ENCODE measurements at places on chromosomes 1 and 21.

GRCh38 chr1:29991025-29991424 is 732.4 kb downstream of the MATN1 start:
- DNase-seq, result no peak

DNA sequence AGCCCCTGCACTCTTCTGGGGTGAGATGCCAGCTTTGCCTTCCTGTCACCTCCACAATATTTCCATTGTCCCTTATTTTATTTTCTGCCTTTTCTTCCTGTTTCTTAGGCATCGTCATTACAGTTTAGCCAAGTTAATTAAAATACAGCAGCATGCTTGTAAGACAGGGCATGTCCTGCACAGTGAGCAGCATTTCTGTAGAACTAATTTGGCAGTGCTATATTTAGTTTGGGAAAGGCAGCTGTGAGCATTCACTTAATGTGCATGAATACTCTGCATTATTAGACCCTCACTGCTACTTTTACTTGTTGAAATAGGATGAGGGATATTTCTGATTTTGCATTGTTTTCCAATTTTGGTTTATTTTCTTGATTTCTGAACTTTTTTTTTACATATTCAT is 133.3 kb downstream of the KCNK2 start:
- DNase-seq, result no peak

DNA sequence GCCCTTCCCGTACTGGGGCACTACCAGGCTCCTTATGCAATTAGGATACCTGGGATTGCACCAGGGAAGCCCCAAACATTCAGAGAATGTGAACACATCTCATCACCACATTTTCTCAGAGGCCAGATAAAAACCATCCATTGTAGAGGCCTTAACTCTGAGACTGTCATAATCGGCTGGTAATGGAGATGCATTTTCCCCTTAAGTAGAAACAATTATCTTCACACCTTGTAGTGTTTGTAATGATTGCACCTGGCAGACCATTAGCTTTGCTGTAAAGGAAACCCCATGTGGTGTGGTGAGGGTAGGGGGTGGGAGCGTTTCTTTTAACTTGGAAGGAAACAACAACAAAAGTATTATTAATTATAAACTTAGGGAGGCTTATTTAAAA is 90.0 kb upstream of the TLR5 start:
- DNase-seq, result no peak

DNA sequence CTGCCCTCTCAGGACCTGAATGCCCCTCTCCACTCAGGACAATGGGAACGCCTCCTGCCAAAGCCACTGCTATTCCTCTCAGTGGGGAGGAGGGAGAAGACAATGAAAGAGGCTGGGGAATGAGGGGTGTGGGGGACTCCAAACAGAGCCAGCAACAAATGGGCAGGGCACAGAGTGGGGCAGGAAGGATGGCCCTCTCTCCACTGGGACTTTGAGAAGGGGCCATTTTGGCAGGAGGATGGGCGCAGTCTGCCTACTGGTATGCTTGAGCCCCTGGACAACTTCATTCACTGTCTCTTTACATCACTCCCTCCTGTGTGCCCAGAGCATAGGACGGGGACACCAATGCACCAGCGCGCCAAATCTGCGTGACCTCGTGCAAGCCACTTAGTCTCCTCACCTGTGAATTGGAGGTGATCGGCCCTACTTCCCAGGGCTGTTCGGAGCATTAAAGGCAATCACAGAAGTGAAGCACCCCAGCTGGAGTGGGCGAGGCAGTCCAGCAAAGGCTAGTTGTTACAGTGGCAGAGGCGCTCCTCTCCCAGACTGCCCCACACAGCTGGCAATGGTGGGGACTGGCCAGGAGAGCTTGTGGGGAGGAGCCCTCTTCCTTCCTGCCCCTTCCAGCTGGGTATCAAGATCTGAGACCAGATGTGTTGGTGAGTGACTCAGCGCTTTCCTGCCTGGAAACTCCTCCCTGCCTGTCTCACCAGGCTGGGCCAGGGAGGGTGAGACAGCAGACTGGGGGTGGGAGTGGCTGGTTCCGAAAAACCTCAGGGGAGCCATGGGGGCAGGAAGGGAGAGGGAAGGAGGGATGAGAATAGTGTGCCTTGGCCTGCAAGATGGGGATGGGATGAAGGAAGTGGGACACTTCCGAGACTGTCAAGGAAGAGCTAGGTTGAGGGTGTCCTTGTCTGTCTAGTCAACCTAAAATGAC is 22.4 kb upstream of the SYNC start:
- peak; percentile 70 for DNase-seq

DNA sequence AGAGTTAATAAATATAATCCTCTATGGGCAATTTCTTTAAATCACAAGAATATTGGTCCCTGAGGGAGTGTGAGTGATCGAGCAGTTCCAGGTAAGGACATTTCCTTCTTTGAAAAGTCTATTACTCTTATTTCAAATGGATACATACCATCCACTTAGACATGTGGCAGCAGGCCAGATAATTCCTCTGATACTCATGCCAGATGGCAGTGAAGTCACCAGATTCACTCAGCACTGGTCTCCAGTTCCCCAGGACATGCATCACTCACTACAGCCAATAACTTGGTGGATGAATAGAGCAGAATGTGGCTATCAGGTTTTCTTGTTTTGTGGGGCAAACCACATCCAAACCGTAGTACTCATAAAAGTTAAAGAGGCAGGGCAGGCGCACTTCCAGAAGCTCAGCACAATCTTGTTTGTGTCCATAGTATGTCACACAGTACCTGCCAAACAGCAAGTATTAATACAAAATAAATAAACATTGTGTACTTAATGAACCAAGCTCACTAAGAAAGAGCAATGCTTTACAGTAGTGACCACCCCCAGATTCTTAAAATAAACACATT is 74.2 kb upstream of the CD53 start:
- DNase-seq, result no peak

- DNase-seq, result no peak
Measured at GRCh38 chr1:226405411-226405988, 2.4 kb downstream of the PARP1 start.

DNA sequence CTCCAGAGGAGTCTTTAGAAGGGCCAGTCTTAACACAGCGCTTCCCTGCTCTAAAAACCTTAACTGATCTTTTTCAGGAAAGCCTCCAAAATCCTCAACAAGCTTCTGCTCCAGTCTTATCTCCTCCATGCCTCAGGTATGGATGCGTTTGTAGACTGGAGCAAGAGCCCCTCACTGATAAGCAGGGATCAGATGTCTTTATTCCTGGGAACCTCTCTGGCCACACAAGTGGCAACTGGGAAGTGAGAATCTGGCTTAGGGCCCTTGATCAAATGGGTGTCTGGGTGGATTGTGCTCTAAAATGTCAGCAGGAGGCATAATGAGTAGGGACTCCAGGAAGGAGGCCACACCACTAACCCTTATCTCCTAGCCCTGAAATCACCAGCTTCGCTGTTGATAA is 1.4 kb downstream of the ZBTB8A start:
- no peak for DNase-seq

GRCh38 chr1:209815931-209816341 is 10.0 kb upstream of the IRF6 start:
- no peak for DNase-seq

GRCh38 chr1:228370439-228370940 is 36.1 kb downstream of the TRIM11 start:
- no peak for DNase-seq

DNA sequence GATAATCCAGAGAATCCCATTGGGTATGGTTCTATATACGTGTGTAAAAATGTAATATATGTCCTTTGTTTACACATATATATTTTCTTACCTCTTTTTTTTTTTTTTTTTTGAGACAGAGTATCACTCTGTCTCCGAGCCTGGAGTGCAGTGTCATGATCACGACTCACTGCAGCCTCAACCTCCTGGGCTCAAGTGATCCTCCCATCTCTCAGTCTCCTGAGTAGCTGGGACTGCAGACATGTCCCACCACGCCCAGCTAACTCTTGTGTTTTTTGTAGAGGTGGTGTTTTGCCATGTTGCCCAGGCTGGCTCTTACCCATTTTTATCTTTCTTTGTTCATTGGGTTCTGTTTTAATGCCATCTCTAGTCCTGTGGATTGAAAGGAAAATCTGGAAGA is 59.5 kb downstream of the ZBTB17 start:
- no peak for DNase-seq

DNA sequence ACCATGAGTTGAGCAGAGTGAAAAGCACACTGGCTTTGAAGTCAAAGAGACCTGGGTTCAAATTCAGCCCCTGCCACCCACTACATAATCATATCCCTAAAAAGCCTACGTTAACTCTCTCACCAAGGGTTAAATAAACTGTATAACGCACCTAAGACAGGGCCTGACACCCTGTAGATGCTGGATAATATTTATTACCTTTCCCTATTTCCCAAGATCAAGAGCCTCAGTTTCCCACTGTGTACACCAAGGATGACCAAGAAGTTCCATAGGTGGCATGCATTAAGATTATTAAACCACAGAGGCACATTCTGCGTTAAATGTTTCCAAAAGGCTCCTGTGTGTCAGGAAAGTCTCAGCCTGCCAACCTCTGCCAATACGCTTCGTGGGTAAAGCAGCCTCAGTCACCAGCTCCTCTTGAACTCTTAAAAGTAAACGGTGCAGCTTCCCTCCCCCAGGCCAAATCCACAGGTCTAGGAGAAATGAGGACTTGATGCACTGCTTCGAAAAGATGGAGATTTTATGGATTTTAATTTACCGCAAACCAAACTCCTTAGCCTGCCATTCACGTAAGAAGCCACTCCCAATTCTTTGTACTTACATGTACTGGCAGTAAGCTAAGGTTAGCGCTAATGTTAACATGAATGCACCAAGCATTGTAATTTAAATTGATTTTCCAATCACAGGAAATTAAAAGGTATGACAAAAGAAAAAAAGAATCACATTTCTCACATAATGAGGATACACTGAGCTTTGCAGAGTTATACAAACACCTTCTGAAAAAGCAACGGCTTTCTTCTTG is 2.6 kb downstream of the USP24 start:
- no peak for DNase-seq

DNA sequence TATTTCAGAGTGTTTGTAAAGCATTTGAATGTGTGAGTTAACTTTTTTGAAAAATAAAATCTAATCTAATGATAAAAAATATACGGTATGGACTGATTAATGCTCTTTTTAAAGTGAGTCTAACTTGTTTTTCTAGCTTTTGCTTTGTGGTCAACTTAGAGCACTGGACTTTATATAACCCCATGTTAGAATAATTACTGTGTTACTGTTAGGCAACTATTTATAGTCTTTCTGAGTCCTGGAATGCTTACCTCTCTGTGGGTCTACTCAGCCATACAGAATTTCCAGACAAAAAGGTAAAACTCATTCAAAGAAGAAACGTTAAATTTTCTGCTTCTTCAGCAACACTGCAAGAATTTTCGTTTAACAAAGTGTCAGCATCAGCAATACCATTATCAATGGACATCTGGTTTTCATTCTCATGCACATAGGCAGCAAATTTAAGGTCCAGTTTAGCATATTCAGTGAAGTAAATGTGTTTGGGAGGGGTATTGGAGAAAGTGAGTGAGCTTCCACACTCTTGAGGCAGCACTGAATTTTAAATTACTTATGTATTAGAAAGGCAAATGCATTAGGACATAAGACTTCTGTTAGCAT is 664.7 kb upstream of the NEGR1 start:
- DNase-seq, result peak; percentile 15

GRCh38 chr1:119906927-119907652 is 10.8 kb upstream of the ADAM30 start:
- DNase-seq, result no peak

DNA sequence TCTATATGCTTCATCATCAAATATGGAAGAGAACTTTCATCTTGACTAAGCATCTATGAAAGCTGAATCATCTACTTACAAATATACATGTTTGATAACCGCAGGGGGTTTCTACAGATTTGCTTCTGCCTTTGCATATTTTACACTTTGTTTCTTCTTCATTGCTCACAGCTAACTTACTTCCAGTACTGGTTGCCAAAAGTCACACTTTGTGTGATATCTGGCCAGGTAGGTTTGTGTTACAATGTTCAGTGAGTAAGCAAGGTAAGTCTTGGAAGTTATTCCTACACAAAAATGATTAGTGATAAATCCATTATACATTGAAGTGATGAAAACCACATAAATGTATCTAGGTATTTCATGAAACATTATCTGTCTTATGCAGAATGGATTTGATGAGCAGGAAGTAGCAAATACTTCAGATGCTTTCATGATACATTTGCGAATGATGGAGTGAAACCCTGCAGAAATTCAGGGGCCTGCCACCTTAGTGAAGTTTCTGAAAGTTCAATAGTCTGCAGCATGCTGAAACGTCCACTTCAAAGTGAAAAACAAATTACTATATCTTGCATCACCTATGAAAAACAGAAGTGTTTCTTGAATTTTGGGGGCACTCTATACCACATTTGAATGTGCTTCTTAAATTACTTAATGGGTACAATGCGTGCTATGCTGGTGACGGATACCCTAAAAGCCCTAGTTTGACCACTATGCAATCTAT is 187.3 kb downstream of the ATP6V1G3 start:
- DNase-seq, result no peak

DNA sequence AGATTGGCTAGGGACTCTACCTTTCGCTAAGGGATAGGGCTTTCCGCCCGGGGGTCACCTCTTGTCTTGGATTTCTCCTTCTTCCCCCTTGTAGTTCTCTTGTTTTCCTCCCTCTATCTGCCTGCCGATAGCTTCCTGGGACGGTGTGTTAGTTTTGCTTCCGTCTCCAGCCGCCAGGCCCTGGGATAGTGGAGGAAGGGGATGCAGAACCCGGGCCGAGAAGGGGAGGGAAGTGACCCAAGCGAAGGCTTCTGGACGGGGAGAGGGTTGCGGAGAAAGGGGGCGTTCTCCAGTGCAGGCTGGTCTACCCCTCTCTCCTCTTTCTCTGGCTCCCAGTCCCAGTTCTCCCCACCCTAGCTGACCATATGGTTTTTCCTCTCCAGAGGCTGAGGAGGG is 871 bp downstream of the TUFT1 start:
- no peak for DNase-seq

- DNase-seq, result no peak
Measured at GRCh38 chr1:206495011-206495461, 12.3 kb upstream of the RASSF5 start.

GRCh38 chr1:196960854-196961253 is 16.5 kb upstream of the CFHR5 start:
- DNase-seq, result no peak

Measured in non-pigmented ciliary epithelial cell (primary cell).